ENCODE measurements at places on chromosomes 13 and 19.

- DNase-seq: no peak
Observed at GRCh38 chr13:57030671-57031070, 110.0 kb upstream of the PRR20A start.

- no peak for DNase-seq
Observed at GRCh38 chr13:111039735-111040134, 75.4 kb upstream of the ARHGEF7 start.

GRCh38 chr19:47143322-47144073 lies 12.9 kb downstream of the SAE1 start:
- DNase-seq: no peak

DNA sequence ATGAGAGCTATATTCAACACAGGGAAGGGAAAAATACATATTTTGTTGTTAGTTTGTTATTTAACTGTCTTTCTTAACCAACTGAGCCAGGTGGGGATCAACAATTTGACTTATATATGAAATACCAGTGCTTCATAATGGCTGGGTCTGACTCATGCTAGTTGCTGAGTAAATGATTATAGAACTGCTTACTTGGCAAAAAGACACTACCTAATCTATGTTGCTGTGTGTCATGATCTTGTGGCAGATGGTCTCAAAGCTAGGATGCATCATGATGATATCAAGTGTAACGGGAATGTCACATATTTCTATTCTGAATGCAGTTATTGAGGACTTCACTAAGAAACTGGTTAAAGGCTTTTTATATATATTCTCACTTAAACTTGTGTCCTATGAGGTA lies 727.4 kb upstream of the SLITRK1 start:
- no peak for DNase-seq

GRCh38 chr13:105602956-105603670 lies 932.3 kb downstream of the EFNB2 start:
- DNase-seq: no peak

GRCh38 chr19:39341129-39341718 lies 997 bp upstream of the SAMD4B start:
- DNase-seq: no peak

Measured in NCI-H1436 treated with DMSO at 0.1 percent for 48 hours (cell line).